Osteoblast (primary cell): ENCODE measurements at places on chromosomes 13 and 19. TPM values are rescaled to one million over a fixed set of nuclear protein-coding genes. Genes with fewer than 3 reads are reported as not detected.

Gene LCP1
- 0.59 and 1.4 TPM in 2 replicates for total RNA-seq

Gene TEKTIP1
- not detected in 2 replicates for total RNA-seq

Gene UBE2L5
- total RNA-seq: 0.59 TPM in 1 of 2 replicates, not detected in the other

Gene TNNI3
- total RNA-seq: not detected in 2 replicates

Gene KRTDAP
- not detected in 2 replicates for total RNA-seq

Gene SARS2
- total RNA-seq: 20.3 and 21.7 TPM in 2 replicates

Gene OR1M1
- not detected in 2 replicates for total RNA-seq

Gene LNX2
- total RNA-seq: 14.4 and 15.2 TPM in 2 replicates

Gene DCT
- total RNA-seq: under 0.01 and 0.29 TPM in 2 replicates

Gene GRIK5
- total RNA-seq: under 0.01 TPM in 2 replicates

Gene ARHGAP35
- total RNA-seq: 76.0 and 82.2 TPM in 2 replicates

Gene DOHH
- 7.7 and 8.3 TPM in 2 replicates for total RNA-seq

Gene SLAIN1
- total RNA-seq: not detected in 2 replicates

Gene IRGC
- total RNA-seq: not detected in 2 replicates

DNA sequence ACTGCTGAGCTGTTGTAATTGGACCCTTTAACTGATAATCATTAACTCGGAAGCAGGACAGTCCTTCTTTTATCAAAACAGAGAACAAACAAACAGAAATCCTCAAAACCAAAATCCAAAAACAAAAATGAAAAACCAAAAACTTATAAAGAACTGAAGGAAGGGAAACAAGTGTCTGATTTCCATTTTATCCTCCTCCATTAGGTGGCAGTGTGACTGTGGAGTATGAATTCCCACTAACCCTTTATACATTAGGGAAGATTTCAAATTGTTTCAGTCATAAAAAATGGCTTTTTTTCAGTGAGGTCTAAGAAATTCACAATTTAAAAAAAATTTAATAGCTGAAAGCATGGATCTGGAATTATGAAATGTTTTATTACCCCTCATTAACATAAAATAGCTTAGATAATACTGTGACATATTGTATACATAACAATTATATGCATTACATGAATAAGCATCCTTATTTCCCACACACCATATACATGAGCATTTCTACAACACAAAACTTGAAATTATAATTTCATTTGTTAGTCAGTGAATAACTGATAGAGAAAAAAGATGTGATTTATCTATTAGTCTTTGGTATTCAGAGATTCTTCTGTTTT is 1074.3 kb upstream of the PCDH9 start:
- no peak for DNase-seq

DNA sequence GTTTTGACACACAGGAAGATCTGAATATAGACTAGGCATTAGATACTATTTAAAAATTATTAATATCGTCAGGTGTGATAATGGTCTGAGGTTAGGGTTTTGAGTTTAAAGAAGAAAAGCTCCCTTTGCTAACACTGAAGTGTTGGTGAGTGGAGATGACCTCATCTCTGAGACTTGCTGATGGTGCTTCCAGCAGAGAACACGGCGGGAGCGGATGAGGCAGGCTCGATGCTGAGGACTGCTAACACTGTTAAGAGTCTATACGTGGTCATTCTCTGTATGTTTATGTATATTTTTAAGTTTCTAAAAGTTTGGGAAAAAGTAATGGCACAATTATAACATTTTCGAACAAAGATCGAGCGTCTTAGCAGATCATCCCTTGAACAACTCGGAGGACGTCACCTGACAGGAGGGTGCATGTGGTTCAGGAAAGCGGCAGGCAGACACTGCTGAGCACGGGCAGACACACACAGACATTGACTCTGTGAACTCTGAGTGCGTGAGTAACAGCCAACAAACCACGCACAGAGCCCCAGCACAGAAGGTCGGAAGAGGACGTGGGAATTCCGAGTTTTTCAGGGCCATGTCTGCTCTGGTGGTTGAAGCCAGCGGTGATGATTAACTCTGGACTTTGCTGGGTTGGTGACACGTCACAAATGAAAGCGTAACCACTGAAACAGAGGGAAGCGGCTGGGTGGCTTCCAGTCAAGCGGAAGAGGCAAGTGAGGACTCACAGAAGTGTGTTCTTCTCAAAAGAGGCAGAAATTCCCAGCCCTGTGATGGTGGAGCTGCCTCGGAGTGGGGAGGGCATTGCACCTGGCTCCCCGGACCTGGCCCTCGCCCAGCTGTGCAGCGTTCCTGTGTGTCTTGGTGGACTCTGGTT is 91.9 kb upstream of the TEX29 start:
- DNase-seq: no peak

DNA sequence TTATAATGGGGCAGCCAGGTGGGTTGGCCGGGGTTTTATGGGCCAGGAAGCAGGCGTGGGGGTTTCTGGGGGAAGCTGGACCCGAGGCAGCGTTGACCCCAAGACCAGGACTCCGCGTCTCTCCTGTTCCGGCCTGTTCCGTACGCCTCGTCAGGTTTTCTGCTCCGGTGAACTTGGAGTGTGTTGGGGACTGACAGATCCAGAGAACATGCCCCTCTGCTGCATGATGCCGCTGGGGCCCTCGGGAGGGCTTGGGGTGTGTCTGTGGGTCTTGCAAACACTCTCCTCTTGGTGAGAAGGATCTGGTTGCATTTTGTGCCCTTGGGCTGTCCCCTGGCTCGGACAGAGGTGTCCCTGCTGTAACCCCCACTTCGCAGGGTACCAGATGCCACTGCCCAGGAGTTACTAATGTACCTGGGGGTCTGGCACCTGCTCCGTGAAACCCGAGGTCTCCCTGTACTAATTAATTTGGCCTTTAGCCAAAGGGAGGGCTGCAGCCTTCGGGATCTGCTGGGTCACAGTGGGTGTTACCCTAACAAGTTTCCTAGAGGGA is 15.6 kb downstream of the KDM4B start:
- DNase-seq: peak; percentile 55

DNA sequence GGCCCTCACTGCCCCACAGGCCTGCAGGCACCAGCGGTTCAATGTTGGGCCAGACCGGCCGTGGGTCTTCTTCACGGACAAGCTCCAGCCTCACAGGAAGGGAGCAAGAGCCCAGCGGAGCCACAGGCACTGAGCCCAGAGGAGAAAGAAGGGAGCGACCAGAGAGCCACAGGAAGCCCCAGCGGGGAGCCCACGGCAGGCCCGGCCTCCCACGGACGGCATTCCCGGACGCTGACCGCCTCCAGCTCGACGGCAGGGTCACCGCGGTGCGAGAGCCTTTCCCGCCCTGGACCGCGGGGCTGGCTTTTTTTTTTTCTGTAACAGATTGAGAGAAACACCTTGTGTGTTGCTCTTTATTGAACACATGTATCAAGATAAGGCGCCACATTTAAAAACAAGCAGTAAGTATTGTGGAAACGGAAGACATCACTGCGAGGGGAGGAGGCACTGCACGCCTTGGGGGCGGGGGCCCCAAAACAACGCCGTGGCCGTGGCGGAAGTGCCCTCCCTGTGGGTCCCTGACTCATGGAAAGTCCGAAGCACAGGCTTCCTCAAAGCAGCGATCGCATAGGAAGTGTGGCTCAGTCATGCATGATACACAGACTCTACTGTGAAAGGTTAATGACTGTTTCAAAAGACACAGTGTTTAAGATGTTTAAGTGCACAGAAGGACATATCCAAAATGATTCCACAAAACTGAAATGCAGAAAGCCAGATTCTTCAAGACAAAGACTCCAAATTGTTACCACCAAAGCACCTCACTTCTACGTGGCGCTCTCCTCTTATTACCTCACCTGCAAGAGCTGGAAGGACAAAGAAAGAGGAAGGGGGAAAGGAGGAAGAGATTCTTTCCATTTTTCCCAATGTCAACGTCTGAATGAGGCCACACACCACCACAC is 3.5 kb downstream of the RASA3 start:
- DNase-seq: peak; percentile 100

- DNase-seq: peak; percentile 81
Observed at GRCh38 chr19:9799162-9799561, 19.7 kb downstream of the FBXL12 start.

DNA sequence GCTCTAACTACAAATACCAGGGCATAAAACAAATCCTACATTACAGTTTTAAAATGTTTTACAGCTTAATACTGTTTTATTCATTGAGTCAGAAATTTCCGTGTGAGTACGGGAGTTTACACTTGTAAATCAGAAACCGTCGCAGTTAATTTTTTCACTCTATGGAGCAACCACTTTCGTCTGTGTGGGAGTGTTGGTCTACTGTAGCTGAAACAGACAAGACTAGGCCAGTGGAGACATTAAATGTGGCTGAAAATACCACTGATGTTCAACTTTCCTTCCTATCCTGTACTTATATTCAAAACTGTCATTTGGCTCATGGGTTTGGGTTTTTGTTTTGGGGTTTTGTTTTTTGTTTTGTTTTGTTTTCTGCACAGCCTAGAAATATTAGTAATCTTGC is 268.7 kb downstream of the DCT start:
- DNase-seq: no peak

GRCh38 chr19:42370068-42370520 is 20.0 kb downstream of the CNFN start:
- no peak for DNase-seq

GRCh38 chr19:6754136-6754535 is 13.1 kb downstream of the SH2D3A start:
- DNase-seq: peak; percentile 59

DNA sequence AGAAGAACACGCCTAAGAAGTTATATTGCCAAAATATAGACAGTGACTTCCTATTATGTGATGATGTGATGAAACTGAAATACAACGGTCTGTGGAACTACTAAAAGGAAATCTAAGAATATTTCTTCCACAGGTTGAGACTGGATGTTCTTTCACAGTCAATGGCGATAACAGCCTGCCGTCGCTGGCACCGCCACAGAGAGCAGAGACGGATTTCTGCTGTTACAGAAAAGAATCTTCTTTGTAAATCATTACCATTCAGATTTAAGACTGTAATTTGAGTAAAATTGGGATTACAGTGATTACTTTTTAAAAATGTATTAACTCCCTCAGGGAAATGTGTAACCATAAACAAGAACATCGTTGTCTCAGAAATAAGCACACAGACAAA is 100.8 kb downstream of the TUBGCP3 start:
- no peak for DNase-seq

GRCh38 chr19:2475018-2475701 is 767 bp upstream of the GADD45B start:
- DNase-seq: peak; percentile 89

- DNase-seq: peak; percentile 96
Observed at GRCh38 chr19:35643255-35644205, 2.0 kb downstream of the ETV2 start.

- DNase-seq: peak; percentile 62
Observed at GRCh38 chr13:26425443-26426358, 131.8 kb upstream of the WASF3 start.

DNA sequence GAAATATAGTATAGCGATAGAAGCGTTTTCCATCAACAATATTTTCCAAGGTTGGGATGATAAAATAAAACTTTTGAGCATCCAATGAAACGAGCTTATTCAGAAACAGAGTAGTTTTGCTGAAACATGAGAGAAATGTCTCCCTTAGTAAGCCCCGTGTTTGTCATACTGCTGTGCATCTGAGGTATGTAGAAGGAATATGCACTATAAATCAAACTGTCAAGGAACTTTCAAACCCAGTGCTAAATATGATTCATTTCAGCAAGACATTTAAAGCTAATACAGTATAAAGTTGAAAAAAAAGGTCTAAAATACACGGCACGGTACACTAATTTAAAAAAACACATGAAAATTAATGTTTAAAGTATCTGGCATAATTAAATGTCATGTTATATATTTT is 546.2 kb downstream of the SLITRK5 start:
- DNase-seq: no peak

- DNase-seq: peak; percentile 87
Observed at GRCh38 chr19:5681391-5682106, 722 bp downstream of the HSD11B1L start.

DNA sequence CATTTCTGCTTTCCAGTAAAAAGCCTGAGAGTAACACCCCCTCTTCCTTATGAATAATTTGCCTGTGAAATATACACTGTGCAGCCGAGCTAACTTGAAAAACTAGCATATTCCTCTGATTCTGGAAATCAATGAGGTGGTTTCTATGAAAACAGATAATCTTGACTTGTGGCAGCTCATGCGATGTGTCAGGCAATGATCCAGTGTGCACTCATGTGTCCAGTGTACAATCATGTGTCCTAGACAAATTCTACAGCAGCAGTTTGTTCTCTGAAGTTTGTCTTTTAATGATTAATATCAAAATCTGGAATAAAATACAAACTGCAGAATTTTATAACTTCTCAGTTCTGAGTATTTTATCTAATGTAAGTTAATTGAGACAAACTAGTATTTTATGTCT is 2213.9 kb upstream of the PCDH20 start:
- DNase-seq: no peak

GRCh38 chr13:48162217-48162616 is 67.3 kb upstream of the MED4 start:
- DNase-seq: no peak

- DNase-seq: no peak
Observed at GRCh38 chr13:38180126-38180525, 169.5 kb upstream of the UFM1 start.

GRCh38 chr13:113561417-113562084 is 23.0 kb upstream of the TFDP1 start:
- peak; percentile 41 for DNase-seq

GRCh38 chr13:99218969-99219368 is 18.3 kb downstream of the UBAC2 start:
- no peak for DNase-seq

- no peak for DNase-seq
Observed at GRCh38 chr13:44697058-44697457, 120.9 kb upstream of the TSC22D1 start.

DNA sequence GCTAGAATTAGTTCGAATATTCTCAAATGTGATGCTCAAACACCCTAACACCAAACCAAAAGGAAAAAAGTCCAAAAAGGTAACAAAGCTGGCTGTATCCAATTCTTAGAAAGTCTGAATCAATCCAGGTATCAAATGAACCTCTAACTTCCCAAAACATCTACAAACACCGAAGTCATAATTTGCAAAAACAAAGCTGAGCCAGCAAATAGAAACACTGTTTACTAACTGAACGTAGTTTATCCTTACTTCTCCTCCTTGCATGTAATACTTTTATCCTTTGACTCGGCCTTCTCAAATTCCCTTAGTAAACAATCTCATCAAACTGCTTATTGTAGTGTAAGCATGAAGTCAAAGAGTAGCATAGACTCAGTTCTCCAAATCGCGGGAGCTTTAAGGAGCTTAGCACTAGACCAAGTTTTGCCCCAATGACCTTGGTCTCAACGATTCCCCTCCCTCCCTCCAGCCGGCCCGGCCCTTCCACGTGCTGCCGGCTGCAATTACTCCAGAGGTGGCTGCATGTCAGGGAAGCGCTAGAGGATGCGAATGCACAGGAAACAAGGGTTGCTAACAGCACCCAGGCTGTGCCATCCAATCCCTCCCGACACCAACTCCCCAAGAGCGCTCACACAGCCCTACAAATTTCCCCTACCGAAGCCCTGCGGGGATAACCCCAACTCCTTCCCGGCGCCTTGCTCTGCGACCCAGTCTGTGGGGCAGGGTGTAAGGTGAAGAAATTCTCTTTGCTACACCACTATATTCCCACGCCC is 693 bp downstream of the XPO4 start:
- DNase-seq: peak; percentile 73

DNA sequence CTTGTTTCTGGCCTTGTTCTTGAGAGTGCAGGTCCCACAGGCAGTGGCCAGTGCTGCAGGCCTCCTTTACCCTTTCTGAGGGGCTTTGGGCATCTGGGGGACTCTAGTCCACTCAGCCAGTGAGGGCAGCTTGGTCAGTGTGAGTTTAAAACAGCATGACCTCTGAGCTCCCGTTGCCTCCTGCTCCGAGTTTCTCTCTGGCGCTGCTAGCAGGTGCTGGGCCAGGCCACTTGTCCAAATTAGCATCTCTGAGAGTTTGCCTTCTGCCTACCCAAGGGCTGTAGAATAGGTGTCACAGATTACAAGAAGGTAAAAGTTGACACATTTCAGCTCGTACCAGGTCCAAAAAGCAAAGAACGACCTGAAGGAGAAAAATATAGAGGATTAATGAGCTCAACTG is 105.9 kb downstream of the SIPA1L3 start:
- DNase-seq: no peak
